ENCODE measurements at places on chromosomes 1 and 21.

DNA sequence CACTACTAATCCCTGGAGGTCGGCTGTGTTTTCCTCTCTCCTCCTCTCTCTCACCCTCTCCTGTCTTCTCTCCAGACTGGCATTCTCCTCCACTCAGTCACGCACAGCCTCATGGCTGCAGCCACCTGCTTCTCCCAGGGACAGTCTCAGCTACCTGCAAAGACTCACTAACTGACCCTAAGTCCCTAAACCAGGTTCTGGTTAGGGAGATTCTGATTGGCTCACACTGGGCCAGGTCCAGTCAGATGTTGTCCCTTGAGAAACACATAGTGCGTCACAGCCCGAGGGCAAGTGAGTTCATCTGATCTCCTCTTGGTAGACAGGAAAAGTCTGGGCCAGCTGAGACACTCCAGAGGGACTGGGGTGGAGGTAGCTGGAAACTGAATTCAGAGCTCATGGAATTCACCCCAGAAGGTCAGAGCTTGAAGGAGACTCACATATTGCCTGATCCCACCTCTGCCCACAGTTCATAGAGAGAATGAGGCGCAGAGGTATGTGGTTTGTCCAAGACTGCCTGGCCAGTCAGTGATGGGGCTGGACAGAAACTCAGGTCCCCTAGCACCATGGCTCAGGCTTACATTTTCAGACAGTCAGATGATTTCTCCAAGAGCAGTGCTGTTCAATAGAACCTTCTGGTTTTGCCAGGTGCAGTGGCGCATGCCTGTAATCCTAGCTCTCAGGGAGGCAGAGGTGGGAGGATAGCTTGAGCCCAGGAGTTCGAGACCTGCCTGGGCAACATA lies 40.4 kb upstream of the RPL11 start:
- DNase-seq = no peak

DNA sequence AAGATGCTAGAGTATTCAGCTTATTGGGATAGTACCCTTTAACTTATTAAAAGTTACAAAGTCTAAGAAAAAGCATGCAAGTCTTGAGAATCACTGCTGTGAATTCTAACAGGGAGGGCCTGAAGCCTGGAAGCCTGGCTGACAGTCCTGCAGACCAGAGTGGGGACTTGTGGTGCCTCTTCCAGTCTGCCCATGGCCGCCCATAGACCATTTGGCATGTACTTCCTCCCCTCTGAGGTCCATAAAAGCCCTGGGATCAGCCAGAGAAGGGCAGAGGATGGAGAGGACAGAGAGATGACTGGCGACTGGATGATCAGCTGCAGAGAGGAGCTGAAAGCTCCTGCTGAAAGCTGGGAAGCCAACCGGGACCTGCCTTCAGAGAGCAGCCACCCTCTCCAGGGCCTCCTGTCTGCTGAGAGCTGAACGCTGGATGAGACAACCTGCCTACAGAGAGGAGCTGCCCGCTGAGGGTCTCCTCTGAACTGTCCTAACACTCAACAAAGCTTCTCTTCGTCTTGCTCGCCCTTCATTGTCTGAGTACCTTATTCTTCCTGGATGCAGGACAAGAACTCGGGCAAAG lies 12.5 kb upstream of the SLC1A7 start:
- no peak for DNase-seq

DNA sequence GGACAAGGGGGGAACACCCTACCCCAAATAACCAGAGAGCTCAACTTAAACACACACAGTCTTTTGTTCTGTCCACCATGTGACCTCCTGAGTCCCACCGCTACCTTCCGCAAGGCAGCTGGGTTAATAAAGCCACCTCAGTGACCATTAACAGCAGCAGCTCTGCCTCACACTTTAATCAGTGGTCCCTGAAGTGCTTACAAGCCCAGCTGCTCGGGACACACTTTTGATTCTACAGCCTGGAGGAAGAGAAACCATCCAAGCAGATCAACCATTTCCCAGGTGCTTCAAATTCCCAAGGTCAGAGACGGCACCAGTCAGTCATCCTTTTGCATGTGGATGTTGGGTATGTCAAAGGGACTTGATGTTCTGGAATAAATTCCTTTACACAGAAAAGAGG lies 70.1 kb downstream of the KCNJ15 start:
- no peak for DNase-seq

DNA sequence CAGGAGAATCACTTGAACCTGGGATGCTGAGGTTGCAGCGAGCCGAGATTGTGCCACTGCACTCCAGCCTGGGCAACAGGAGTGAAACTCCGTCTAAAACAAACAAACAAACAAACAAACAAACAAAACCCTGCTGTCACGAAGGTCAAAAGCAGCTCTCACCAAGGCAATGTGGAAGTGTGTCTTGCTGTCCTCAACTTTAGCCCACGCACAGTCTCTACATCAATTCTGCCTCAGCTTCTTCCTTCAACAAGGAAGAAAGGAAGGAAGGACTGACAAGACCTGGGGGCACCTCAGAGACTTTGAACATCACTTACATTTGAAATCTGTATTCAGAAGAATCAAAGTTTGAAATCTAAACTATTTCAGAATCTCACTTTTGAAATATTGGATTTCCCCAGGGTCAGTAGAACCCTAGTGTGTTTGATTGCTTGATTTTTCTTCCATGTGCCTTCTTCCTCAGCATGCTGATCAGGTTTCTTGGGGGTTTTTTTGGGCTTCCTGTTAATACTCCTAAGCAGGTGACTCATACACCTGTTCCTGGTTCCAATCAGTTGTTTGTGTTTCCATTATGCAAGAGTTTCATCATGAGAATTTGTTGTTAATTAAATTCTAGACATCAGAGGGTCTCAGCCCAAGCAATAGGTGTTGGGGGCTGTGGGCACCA lies 6.5 kb upstream of the CSTB start:
- DNase-seq = no peak
